ENCODE measurements at places on chromosomes 3 and 15.

DNA sequence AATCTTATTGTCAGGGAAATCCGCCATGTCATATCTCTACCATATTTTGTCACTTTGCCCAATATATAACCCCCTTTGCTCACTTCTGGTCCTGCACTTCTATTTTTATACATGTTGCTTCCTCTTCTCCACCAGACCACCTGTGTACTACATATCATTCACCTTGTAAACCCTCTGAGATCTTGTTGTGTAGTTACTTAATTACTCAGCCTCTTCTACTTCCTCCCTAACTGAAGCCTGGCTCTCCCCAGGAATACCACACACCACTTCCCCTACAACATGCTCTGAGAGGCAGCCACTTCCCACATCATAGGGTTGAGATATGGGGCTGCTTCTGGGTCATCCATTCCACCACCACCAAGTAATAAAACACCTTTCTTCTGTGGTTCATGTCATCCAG lies 10.0 kb downstream of the HEXA start:
- peak; percentile 17 for DNase-seq

GRCh38 chr3:97291901-97292300 lies 472.7 kb upstream of the ARL6 start:
- no peak for DNase-seq

- DNase-seq, result no peak
These were observed 15.5 kb downstream of the MAPKAPK3 start for GRCh38 chr3:50632450-50632849.

GRCh38 chr15:73924171-73924921 lies 1.9 kb upstream of the LOXL1 start:
- DNase-seq, result no peak

- DNase-seq, result no peak
These were observed 763 bp upstream of the TRNT1 start for GRCh38 chr3:3125977-3126376.

DNA sequence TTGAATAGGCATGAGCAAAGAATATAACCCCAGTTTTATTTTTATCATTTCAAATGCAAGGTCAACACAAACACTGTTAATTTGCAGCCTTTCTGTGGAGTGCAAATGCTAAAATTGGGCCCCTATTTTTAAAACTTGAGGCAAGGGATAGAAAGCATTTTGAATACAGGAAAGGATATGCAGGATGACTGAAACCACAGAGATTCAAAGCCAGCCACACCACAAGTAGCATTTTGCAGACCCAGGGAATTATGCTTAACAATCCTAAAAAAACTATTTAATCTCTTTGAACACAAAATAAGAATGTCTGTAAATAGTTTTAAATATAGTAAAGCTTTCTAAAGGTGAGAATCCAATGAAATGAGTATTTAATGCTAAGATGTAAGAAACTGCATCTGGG lies 62.9 kb upstream of the TRPC1 start:
- no peak for DNase-seq

DNA sequence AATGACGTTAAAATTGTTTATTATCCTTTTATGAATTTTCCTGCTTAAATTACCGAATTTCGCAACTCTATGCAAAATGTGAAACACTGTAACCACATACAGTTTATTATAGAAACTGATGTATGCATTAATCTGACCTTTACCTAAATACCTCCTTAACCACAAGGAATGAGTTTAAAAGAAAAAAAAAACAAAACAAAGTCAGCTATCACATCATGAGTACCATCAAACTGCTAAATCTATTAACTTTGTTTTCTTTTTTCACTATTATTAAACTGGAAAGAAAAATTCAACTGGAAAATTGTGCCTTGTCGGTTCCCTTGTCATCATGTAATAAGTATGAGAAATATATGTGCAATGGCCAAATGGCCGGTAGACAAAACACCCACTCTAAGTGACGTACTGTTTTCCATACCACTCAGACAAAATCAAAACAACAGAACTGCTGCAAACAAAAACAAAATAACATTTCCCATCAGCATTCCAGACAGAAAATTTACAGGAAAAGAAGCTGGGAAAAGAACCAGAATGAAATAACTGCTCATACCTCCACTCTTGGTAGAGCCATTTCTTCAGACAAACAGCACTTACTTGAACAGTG lies 415.3 kb downstream of the FOXP1 start:
- DNase-seq, result no peak

- no peak for DNase-seq
These were observed 27.9 kb upstream of the SLC6A1 start for GRCh38 chr3:10964537-10965167.

DNA sequence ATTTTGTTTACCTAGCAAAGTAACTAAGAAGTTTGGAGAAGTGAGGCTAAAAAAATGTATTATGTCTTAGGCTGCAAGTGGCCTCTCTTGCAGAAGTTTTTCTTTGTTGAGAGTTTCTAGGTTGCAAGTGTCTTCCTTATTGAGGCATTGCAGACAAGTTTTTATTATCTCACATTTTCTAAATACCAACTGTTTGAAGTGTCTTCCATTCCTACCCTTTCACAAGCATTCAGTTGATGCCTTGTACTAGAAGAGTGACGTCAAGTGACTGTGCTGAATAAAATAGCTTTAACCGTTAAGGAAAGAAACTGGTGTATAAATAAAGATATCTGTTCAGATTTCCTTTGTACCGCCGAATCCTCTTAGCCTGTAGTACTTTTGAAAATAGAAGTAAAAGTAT lies 123.3 kb downstream of the ALCAM start:
- DNase-seq, result no peak

GRCh38 chr15:48331796-48332641 lies 790 bp downstream of the DUT start:
- DNase-seq, result peak; percentile 81

- no peak for DNase-seq
These were observed 105.7 kb downstream of the ANO10 start for GRCh38 chr3:43515970-43516635.

- DNase-seq, result no peak
These were observed 3.8 kb downstream of the SUCNR1 start for GRCh38 chr3:151877269-151877668.

DNA sequence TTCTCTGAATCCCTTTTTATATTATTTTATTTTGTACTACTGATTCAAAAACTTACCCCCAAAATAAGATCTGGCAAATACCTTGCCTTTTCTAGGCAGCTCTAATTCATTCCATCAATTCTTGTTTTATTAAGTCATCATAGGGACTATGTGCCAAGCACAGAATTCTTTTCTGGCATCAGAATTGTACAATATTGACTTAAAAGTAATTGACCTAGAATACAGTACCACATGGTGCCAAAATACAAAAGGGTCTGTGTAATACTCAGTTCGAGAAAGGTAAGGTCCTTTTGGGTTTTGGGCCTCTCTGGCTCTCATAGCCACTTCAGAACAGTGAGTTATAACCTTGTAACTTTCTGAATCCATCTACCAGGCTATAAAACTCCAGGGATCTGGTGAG lies 46.2 kb downstream of the KBTBD8 start:
- DNase-seq, result no peak

GRCh38 chr3:184371570-184372018 lies 6.4 kb downstream of the THPO start:
- peak; percentile 74 for DNase-seq

GRCh38 chr3:13575459-13576061 lies 26.6 kb downstream of the FBLN2 start:
- no peak for DNase-seq

DNA sequence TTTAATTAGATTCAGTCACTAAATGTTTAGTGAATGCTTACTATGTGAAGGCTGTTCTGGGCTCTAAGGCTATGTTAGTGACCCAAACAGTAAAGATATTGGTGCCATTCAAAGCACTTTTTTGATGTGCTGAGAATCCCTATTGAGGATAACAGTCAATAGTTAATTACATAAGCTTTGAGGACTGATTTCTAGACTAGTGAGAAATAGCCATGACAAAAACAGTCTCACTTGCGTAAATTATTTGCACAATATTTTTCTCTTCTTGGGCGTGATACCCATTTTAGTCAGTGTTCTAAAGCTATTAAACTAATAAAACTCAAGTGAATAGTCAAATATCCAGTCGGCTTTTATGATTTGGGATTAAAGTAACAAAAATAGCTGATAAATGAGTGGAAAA lies 74.6 kb downstream of the UBE2E2 start:
- no peak for DNase-seq

GRCh38 chr3:46214751-46215352 lies 6.7 kb upstream of the CCR1 start:
- DNase-seq, result no peak

DNA sequence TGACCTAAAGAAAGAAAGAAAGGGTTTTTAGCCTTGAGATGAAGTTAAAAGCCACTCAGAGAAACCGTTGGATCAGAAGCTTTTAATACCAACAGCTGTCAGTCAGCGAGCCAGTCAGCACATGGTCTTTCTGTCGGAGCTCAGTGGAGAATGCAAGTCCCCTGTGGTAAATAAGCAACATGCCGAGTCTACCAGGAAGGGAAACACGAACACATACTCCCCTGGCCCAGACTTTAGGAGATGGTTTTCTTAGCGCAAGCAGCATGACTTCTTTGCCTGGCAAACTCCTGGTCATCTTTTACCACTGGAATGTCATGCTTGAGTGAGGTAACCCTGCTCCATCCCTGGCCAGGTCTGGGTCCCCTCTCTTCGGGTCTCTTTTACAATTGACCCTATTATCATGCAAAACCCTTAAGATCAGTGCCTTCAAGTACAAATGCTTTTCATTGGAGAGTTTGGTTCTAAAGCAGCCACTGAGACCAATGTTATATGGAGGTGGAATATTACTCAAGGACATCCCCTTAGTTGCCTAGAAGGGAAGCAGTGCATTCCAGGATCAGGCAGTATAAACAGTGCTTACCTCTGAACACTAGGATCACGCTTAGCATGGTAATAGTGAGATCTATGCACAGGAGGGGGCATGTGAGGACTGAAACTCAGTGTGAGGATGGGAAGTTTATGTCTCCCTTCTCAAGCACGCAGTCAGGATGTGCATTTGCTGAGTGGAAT lies 28.2 kb downstream of the SLCO3A1 start:
- DNase-seq, result no peak

- DNase-seq, result no peak
These were observed 66.3 kb downstream of the RLBP1 start for GRCh38 chr15:89155122-89155521.

- DNase-seq, result no peak
These were observed 37.4 kb downstream of the WWTR1 start for GRCh38 chr3:149620291-149621020.

DNA sequence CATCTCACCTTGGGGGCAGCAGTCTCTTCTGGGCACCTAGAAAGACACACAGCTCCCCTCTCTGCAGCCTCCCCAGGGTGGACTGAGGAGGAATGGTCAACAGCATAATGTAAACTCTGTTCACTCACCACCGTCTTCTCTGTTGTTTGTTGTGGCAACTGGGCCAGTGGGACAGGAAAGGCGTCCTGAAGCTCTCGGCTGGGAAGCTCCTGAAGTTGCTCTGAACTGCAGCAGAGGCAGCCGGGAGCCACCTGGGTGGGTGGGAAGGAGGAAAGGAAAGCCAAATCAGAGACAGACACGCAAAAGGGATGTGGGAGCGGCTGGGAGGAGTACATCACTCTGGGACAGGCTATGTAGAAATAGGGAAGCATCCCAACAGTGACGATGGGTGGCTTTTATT lies 52.7 kb downstream of the MYLK start:
- no peak for DNase-seq

DNA sequence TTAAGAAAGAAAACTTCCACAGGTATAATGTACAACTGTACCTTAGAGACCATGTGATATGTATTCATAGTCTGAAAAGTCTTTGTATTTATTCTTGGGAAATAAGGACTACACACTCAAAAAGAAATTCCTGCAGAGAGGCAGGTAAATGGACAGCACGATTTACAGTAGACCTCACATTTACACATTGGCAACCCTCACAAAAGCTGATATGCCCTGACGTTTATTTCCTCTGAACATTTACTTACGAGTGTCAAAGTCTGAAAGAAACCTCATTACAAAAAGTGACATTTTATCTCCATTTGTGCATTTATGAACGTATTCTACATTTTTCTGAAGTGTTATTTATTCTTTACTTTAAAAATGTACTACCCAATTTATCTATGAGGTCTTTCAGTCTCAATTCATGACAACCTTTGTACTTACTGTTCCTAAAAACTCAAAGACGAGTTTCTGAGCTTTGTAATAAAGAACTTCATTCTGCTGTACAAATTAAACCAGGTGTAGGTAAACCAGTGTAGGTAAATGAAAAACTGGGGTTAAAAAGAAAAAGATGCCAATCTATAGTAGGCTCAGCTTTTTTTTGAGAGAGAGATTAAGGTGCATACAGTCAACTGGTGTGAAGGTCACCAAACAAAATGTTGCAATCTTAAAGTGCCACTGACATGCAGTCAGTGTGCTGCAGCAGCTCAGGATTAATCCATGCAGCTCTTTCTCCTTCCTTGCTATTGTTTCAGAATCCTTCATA lies 44.3 kb downstream of the THRB start:
- no peak for DNase-seq

- no peak for DNase-seq
These were observed at the start of gene LOXL1 for GRCh38 chr15:73926219-73927002. Gene LOXL1, plus strand, starts transcription at chr15:73926462. Its CDS starts 322 bp downstream, at chr15:73926784.

GRCh38 chr3:21989341-21990042 lies 238.5 kb upstream of the ZNF385D start:
- no peak for DNase-seq

GRCh38 chr15:95041297-95041696 lies 809.9 kb downstream of the MCTP2 start:
- DNase-seq, result no peak
